ENCODE measurements at places on chromosomes 6 and 20. TPM values are rescaled to one million over a fixed set of nuclear protein-coding genes. Genes with fewer than 3 reads are reported as not detected.
A peak's percentile ranks its signal among the peaks of the same experiment; 100 is the strongest.

Gene PDYN
- not detected for total RNA-seq

Gene BPIFB2
- not detected for total RNA-seq

GRCh38 chr6:7901056-7901455, 9.5 kb downstream of the TXNDC5 start:
- no peak for DNase-seq

Gene EPHA7
- total RNA-seq: 0.57 TPM

GRCh38 chr20:408843-409696, 971 bp downstream of the RBCK1 start:
- DNase-seq: no peak

DNA sequence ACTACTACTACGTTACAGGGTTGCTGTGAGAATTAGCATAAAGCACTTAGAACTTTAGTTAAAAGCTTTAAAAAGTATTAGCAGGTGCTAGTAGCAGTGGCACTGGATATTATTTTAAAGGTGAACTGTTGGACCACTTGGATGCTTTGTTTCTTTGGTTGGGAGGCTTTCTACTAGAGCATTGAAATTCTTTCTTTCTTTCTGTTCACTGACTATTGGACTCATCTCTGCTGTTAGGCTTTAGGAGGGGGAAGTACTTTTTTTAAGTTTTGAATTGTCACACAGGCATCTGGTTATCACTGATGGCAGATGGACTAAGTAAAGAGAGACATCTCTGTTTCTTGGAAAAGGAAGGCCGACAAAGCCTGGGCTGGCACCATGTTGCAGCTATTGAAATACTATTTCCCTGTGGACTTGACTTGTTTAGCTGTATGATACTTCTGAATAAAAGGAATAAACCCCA, 4.8 kb downstream of the TBPL1 start:
- peak; percentile 26 for DNase-seq

Gene BAG2
- total RNA-seq: 11.0 TPM

Gene GJA1
- total RNA-seq: not detected

Gene AGER
- total RNA-seq: 20.4 TPM

Gene ZNF391
- total RNA-seq: 4.7 TPM

- DNase-seq: no peak
These were observed 125.0 kb downstream of the SIM1 start for GRCh38 chr6:100339574-100340255.

- DNase-seq: no peak
These were observed 15.9 kb upstream of the WFDC11 start for GRCh38 chr20:45685896-45686295.

GRCh38 chr20:15316556-15316955, 979.1 kb upstream of the FLRT3 start:
- no peak for DNase-seq

GRCh38 chr6:169450097-169450496, 196.5 kb upstream of the THBS2 start:
- no peak for DNase-seq

Gene UBD
- not detected for total RNA-seq

DNA sequence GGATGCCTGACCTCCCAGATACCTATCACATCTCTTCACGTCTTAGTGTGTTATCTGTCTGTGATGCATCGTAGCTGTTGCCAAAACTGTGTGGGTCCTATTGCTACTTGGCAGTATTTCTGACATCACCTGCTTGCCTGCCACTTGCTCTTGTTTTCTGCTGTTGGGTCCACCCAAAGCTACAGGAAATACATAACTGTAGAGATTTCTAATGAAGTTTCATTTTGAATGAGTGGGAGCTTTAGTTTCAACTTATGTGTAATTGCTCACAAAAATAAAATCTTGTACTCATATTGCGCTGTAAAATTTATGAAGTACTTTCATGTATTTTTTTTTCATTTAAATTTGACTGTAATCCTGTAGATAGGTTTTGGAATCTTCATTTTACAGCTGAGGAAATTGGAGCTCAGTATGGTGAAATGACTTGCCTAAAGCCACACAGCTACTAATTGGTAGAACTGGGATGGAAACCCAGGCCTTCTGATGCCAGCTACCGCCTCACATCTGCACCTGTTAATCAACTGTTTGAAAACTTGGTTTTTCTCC, 113.6 kb upstream of the MAN1A1 start:
- no peak for DNase-seq

Gene FOXA2
- not detected for total RNA-seq

GRCh38 chr6:157718503-157719187, 104.4 kb upstream of the SNX9 start:
- no peak for DNase-seq

- no peak for DNase-seq
These were observed 17.0 kb upstream of the SLA2 start for GRCh38 chr20:36663031-36663430.

GRCh38 chr6:22954749-22955385, 385.5 kb downstream of the HDGFL1 start:
- DNase-seq: no peak

DNA sequence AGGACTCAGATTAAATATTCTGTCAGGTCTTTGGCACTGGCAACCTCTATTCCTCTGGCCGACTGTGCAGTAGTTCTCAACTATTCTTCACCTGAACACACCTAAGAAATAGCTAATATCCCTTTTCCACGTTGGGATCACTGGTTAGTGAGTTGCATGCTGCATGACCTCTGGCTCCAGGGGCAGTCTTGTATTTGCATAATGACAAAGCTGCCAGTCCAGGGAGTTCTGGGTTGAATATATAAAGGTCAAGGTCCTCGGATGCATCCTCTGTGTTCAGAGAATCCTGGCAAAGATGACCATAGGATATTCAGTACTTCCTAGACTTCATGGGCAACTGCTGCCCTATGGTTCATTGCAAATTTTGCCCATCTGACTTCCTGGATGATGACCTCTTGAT, 131.2 kb downstream of the DNAH8 start:
- no peak for DNase-seq

DNA sequence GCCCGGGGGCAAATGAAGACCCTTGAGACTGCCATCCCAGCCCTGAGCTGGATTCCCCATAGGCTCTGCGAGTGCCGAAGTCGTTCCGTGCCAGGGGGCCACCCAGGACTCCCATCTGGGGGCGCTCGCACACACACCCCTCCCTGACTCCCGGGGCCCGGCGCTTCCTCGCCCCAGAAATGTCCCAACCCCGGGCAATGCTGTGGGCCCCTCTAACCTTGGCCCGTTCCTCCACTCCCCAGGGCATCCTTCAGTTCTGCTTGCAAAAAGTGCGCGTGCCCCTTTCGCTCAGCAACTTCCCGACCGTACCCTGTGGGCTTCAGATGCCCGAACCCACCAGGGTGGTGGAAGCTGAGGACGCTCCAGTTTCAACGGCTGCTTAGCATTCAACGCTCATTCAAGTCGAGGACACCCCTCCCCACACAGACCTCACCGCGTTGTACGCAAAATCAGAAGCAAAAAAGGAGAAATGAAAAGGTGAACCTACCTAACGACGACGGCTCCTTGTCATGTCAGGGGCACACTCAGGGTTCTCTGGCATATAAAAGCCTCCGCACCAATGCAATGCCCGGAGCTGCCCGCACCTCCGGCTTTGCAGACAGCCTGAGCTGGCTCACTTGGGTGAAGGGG, 25.3 kb downstream of the RIPOR2 start:
- DNase-seq: no peak

Gene KIF6
- total RNA-seq: not detected

- no peak for DNase-seq
These were observed 23.0 kb downstream of the C6orf89 start for GRCh38 chr6:36908747-36909146.

All from PC-9 (cell line).